ENCODE measurements at places on chromosomes 7 and 10. TPM values are rescaled to one million over a fixed set of nuclear protein-coding genes. Genes with fewer than 3 reads are reported as not detected.
A peak's percentile ranks its signal among the peaks of the same experiment; 100 is the strongest.

Gene CYP2W1
- not detected for total RNA-seq

Gene ASIC3
- 2.2 TPM for total RNA-seq

Gene LBX1
- total RNA-seq = not detected

DNA sequence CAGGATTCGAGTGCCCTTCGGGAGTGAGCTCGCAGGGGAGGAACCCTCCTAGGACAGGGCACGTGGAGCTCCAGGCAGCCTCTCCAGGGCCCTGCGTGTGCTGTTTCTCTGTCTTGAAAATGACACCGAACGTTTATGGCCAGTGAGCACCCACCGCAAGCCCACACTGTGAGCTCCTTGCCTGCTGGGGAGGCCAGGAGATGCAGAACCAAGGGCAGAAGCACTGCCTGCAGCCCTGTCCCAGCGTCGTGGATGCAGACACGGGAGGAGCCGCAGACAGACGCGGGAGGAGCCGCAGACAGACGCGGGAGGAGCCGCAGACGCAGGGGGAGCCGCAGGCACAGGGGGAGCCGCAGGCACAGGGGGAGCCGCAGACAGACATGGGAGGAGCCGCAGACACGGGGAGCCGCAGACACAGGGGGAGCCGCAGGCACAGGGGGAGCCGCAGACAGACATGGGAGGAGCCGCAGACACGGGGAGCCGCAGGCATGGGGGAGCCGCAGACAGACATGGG lies 314.4 kb downstream of the PTPRN2 start:
- no peak for DNase-seq

- no peak for DNase-seq
Measured at GRCh38 chr7:288671-289101, 1.3 kb upstream of the FOXL3 start.

DNA sequence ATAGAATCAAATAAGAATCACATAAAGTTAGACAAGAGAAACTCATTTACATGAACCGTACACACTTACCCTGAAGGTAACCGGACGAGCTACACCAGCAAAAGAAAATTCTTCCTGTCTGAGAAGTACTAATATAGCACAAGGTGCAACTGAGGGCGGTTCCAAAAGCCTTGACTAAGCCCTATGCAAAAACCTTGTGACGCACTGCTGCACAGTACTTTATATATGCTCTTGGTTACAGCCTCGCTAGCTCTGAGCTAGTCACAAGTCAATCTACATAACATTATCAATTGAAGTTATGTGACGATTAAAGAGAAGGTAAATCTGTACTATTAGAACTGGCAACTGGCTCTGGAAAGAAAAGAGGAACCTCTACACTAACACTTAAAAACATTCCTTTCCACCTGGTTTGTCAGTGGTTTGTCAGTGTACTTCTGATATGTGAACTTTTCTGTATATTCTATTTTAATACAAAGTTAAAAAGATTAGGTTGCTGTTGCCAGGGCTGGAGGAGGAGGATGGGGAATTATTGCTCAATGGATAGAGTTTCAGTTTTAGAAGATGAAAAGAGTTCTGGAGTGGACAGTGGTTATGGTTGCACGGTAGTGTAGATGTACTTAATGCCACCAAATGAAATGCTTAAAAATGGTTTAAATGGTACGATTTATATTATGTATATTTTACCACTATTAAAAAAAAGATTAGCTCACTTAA lies 21.6 kb downstream of the NT5C3A start:
- no peak for DNase-seq

GRCh38 chr7:50367570-50367969 lies 63.1 kb downstream of the IKZF1 start:
- no peak for DNase-seq

- DNase-seq = no peak
Measured at GRCh38 chr10:71799608-71800453, 26.5 kb upstream of the VSIR start.

DNA sequence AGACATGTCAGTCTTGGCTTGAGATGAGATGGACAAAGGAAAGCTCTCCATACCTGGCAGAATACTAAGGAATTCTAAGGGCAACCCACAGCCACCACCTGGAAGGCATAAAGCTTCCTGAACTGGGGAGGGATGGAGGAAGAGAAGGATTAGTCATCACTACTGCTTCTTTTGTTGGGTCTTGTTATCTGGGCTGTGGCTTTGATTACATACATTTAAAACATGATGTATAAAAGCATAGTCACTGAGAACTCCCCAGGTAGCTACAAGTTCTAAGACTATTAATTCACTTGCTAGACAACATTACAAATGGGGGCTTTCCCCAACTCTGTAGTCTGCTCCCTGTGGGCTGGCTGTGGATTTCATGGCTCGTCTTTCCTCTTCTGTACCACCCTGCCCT lies 58.2 kb downstream of the RBM33 start:
- DNase-seq = no peak

DNA sequence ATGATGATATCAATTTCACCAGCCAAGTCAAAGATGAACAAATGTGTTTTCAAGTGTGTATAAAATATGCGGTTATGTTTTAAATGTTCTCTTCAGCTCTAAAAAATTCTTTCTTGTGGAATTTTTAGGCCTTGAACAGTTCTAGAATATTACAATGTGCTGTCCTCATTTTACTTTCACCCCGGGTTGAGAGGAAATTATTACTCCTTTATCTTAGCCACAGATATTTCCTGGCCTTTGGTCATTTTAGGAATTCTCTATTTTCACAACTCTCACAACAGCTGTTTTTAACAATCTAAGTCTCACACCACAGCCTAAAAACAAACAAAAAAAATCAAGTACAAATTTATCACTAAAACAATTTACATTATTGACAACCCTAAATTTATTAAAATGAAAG lies 112.2 kb upstream of the HGF start:
- DNase-seq = no peak

DNA sequence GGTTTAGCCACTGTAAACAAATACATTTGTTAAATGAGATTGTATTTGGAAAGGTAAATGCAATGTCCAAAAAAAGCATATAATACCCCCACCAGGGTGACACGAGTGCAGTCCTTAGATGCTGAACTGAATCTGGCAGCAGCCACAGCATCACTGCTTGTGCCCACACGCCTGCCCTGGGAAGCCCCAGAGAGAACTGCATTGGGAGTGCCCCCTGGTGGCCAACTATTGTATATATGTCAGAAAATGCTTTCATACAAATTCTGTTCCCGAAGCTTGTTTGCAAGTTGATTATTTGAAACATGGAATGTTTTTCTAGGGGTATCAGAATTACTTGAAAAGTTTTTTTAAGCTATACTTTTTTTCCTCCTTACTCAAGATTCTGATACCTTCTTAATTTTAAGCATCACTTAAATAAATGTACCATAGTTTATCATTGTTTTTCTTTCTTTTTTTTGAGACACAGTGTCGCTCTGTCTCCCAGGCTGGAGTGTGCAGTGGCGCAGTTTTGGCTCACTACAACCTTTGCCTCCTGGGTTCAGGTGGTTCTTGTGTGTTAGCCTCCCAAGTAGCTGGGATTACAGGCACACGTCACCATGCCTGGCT lies 50.1 kb downstream of the LANCL2 start:
- DNase-seq = peak; percentile 94

DNA sequence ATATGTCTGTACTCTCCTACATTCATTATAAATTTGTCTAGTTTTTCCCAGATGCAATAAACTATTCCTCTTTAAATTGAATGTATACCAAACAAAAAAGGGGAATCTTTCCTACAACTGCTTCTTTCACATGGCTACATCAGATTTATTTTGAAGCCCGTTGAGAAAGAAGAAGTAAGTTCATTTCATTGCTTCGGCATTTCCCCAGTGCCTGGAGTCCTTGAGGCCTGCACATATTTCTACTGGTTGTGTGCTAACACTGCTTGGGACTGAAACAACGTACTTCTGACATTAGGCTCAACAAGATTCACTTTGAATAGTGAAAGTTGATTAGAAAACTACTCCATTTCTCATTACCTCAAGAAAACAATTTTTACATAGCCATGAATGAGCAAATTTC lies 201.7 kb downstream of the PHF14 start:
- DNase-seq = no peak

GRCh38 chr10:30357075-30357801 lies 8.2 kb upstream of the MTPAP start:
- DNase-seq = no peak
